ENCODE measurements at places on chromosomes 7 and 10.

- no peak for DNase-seq
These were observed 18.0 kb downstream of the FKBP6 start for GRCh38 chr7:73345951-73346350.

DNA sequence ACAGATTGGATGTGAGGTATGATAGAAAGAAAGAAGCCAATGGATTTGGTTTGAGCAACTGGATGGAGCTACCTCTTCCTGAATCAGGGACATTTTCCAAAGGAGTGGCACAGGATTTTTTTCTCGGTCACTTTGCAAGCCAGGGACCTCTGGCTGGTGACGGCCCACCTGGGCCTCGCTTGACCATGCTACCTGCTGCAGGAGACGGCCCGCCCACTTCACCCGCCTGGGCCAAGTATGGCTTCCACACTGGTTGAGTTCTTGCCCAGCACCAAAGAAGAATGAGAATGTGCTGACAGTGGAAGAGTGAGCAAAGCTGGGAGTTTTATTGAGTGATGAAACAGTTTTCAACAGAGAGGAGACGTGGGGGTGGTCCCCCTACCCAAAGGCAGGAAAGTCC, 24.5 kb upstream of the SH3PXD2A start:
- no peak for DNase-seq

GRCh38 chr10:8531116-8531515, 476.6 kb downstream of the GATA3 start:
- no peak for DNase-seq

DNA sequence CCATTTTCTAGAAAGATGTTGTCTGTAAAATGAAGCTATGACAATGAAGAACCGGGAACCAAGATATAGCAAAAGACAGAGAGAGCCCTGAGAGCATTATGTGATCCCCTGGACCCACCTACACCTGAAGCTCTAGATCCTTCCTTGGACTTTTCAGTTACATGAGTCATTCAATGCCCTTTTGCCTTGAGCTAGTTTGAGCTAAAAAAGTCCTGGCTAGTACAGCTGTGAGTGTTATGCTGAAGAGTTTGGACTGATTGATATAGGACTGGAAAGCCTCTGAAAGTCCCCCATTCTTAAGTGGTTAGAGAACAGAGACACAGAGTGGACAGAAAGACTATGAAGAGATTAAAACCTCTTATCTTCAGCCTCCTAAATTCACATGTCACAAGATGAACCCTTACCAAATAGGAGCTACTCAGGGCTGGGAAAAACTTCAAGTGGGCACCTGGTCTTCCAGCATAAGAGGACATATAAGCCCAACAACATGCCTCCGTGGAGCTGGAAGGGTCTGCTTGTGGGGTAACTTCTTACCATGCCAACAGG, 386.8 kb upstream of the NFE2L3 start:
- no peak for DNase-seq

GRCh38 chr7:111012799-111013675, 77.9 kb upstream of the LRRN3 start:
- peak; percentile 57 for DNase-seq

GRCh38 chr10:61895898-61896600, 5.5 kb upstream of the ARID5B start:
- DNase-seq, result no peak

- DNase-seq, result no peak
These were observed 313.3 kb upstream of the AKR1E2 start for GRCh38 chr10:4512671-4513240.

DNA sequence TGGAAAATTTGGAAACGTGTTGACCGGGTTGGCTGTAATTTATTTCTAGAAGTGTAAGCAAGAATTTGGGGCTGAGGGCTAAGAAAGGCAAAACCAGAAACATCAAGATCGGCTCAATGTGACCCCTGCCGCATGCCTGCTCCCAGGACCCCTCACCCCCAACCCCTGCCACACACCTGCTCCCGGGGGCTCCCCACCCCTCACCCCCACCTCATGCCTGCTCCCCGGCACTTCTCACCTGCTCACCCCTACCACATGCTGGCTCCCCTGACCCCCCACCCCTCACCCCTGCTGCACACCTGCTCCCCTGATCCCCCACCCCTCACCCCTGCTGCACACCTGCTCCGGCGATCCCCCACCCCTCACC, 19.0 kb upstream of the CFAP46 start:
- no peak for DNase-seq

DNA sequence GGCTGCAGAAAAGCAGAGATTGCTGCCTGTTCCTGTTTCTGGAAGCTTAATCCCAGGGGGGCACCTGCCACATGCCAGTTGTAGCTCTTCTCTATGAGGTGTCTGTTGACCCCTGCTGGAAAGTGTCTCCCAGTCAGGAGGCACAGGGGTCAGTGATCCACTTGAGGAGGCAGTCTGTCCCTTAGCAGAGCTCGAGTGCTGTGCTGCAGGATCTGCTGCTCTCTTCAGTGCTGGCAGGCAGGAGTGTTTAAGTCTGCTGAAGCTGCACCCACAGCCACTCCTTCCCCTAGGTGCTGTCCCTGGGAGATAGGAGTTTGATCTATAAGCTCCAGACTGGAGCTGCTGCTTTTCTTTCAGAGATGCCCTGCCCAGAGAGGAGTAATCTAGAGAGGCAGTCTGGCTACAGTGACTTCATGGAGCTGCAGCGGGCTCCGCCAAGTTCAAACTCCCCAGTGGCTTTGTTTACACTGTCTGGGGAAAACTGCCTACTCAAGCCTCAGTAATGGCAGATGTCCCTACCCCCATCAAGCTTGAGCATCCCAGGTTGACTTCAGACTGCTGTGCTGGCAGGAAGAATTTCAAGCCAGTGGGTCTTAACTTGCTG, 57.6 kb upstream of the CROT start:
- DNase-seq, result no peak

GRCh38 chr10:6567203-6567703, 12.8 kb downstream of the PRKCQ start:
- no peak for DNase-seq

GRCh38 chr10:88196291-88196690, 332.9 kb downstream of the PTEN start:
- DNase-seq, result no peak

GRCh38 chr10:46247181-46247475, 39.7 kb upstream of the ANTXRL start:
- DNase-seq, result no peak

DNA sequence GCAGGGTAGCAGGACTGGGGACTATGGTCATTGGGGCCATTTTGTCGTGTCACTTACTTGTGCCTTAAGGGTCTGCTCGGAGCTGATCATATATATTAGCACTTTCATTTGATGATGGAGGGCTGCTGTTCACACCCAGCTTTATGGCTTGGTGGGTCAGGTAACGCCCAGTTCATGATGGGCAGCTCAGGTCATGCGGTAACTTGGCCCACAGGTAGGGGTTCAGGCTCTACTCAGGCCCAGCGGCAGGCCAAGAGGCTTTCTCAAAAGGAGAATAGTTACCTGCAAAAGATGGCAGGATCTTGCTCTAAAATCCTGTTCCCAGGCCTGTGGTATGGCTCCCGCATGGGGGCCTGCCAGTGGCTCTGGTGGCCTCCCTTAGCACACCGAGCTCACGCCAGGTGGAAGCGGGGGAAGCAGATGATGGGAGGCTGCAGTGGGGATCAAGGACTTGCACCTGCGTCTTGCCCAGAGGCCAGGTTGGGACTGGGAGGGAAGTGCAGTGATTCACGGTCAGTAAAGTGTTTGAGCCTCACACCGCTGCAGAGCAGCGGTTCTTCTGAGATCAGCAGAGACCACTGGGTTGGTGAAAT, 109.5 kb downstream of the ADCY1 start:
- DNase-seq, result no peak

DNA sequence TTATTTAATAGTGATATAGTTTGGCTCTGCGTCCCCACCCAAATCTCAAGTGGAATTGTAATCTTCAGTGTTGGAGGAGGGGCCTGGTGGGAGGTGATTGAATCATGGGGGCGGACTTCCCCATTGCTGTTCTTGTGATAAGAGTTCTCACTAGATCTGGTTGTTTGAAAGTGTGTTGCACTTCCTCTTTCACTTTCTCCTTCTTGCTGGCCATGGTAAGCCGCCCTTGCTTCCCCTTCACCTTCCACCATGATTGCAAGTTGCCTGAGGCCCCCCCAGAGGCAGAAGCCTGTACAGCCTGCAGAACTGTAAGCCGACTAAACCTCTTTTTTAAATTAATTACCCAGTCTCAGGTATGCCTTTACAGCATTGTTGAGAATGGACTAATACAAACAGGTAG, 101.4 kb downstream of the MTPAP start:
- DNase-seq, result no peak

DNA sequence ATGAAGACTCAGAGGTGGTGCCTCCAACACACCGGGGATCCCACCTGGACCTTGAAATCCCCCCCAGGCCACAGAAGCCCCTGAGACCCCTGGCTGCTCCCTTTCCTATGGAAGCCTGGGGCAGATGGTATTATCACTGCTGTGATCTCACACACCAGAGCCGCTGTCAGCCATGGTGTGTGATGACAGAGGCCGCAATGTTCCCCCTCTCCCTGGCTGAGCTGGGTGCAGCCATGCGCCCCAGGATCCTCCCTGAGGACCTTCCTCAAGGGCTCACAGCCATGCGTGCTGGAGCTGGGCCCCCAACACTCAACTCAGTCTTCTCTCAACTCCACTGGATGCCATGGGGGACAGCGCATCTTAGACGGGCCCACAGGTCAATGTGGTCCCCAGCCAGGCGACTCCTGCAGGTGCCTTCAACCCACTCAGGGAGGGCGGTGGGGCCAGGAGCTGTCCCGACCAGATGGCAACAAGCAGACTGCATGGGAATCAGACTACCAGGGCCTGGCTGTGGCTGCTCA, 44.9 kb downstream of the VIPR2 start:
- no peak for DNase-seq

DNA sequence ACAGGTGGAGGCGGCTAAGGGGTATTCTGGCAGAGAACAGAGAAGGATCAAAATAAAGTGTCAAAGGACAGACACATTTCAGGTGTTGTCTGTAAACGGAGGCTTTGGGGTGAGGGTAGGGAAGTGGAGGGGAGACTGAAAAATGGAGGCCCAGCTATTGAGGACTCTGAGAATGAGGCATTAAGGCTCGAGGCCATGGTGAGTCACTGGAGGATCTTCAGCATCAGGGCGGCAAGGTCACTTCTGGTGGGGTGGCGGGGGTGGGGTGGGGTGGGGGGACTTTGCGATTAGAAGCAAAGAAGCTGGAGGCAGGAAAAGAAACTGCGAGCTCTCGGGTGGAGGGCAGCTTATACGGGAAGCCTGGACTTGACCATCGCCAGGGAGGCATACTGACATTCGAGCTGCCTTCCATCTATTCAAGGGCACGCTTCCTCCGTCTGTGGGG, 58.4 kb upstream of the PCGF5 start:
- no peak for DNase-seq

DNA sequence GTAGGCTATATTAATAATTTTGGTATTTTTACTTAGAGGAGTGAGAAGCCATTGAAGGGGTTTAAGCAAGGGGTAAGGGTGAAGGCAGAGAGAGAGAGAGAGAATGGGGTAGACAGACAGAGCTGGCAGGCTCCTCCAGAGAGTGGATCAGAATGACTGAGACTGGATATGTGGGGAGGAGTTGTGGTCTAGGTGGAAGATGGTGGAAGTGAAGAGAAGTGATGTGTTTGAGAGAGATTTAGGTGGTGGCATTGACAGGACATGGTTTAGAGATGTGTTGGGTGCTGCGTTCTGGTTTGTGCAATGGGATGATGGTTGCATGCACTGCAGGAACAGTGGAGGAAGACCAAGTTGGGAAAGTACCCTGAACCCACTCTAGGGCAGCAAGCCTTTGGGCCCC, 92.2 kb downstream of the CCNY start:
- no peak for DNase-seq

- DNase-seq, result no peak
These were observed 177.4 kb upstream of the CDCA7L start for GRCh38 chr7:22123139-22123538.

DNA sequence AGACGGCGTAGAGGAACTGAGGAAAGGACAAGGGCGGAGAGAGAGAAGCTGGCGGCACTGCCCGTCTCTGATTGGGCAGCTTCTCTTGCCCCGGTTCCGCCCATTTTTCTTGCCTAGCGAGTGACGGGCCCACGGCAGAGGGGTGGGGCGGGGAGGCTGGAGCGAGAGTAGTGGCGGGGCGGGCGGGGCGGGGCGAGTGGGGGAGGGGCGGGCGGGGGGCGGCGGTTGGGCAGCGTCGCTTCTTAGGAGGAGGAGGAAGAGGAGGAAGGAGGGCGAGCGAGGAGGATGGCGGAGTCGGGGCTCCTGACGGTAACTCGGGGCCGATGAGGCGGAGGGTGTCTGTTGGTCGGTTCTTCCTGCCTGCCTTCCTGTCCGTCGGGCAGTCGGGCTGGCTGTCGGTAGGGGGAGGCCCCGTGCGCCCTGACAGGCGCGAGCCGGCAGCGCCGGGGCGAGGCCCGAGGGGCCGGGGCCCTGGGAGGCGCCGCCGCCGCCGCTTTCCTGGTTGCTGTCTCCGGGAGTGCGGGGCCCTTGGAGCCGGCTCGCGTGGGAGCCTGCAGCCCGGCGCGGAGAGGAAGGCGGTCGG, at the start of gene SHOC2:
SHOC2 (plus strand) TSS at position 256 of the 583 bp plus-strand sequence. CDS start 44,755 bp downstream, outside the sequence.
- DNase-seq, result no peak

DNA sequence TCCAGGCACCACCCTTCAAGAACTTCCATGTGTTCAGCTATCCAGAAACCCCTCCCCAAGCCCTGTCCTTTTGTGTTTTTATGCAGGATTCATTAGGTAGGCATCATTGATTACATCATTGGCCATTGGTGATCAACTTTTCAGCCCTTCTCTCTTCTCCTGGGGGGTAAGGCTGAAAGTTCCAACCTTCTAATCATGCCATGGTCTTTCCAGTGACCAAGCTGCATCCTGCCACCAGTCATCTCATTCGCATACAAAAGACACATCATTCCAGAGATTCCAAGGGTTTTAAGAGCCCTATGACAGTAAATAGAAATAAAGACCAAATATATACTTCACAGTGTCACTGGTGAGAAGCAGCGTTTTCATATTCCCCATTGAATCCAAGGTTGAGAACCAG, 48.2 kb downstream of the DNAJC12 start:
- no peak for DNase-seq

DNA sequence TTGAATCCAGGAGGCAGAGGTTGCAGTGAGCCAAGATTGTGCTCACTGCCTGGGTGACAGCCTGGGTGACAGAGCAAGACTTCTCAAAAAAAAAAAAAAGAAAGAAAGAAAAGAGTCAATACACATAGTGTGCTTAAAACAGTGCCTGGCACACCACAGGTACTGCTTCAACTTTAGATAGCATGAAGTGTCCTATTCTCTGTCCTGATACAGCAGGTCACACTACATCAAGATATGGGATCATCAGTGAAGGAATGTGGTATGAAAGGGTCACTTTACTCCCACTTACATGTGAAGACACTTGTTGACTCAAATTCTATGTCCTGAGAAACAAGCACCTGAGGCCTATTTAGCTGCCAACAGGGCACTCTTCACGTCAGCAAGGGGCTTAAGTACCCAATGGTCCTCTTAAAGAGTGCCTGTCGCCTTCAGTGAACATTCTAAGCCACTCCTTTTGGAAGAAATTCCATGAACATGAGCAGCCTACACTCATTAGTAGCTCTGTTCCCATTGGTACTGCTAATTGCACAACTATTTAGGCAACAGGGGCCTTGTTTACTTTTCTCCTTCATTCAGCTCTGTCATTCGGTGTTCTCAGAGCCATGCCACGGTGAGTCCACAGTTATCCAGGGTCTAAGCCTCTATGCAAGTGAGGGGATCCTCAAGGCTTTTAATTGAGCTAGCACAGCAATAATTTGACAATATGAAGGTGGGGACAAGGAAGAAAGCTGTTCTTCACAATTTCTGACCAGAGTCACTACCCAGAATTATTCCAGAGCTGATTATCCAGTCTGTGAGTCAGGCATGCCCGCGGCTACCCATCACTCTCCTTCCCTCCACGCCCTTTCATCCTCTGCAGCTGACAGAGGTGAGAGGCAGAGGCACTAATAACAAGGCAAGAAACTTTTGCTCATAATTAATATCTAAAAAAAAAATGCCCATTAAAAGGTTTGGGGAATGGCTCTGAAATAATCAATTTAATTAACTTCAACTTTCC, 56.6 kb upstream of the PTN start:
- DNase-seq, result no peak

All from activated CD4-positive, alpha-beta T cell treated with anti-CD3 and anti-CD28 coated beads, Interleukin-2, amount 50 U/mL, for 24 hours (primary cell).